ENCODE measurements at places on chromosomes 7 and 10.

DNA sequence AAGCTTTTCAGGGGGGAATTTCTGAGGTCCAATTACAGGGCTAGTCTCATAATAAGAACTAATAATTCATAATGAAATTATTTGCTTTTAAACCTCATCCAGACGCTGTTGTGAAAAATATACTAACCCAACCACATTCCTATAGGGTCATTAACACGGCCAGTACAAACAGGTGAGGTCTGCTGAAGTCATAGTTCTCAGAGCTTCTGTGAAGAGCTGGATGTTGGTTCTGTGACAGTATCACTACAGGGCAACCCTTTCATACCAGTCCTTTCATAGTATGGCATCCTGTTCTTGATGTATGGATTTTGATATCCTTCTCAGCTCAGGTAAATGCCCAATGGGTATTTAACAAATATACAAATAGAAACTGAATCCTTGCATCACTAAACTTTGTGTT, 62.3 kb upstream of the FAM133B start:
- no peak for DNase-seq

GRCh38 chr7:117077658-117078057, 124.4 kb downstream of the ST7 start:
- DNase-seq: no peak

DNA sequence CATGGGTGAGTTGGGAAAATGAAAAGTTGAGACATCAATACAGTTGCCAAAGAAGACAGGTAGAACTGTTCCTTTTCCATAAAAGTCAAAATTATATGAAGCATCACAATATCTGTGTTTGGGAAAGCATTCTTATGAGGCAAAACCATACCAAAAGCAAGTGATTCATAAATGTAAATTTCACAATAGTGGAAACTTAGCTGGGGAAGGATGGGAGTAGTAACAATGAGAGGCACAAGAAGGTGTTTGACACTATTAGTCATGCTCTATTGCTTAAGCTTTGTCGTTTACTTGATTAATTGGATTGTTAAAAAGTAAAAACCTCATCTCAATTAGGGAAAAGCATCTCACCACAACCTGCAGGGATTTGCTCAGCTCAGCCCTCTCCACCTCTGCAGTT, 240.2 kb downstream of the C7orf25 start:
- no peak for DNase-seq

- no peak for DNase-seq
Measured at GRCh38 chr7:31850601-31851000, 163.6 kb downstream of the PPP1R17 start.

- no peak for DNase-seq
Measured at GRCh38 chr10:114375047-114375446, 29.3 kb downstream of the AFAP1L2 start.

DNA sequence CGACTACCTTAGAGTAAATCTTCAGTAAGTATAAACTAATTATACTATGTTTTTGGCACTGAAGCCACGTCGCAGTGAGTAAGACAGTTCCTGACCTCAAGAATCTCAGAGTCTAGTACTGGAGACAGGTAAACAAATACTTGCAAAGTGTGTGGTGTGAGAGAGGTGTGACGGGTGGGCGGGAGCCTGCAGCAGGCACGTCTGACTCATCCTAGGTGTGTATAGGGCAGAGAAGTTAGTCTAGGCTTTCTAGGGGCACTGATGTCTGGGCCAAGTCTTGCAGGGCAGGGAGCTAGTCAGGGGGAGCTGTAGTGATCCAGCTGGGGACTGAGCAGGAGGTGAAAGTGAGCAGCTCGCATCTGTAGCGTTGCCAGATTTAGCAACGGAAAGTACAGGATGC, 35.9 kb upstream of the SFTPD start:
- DNase-seq: no peak

GRCh38 chr10:97701438-97702069, 12.0 kb upstream of the MARVELD1 start:
- DNase-seq: no peak

- DNase-seq: no peak
Measured at GRCh38 chr7:102019461-102019860, 202.0 kb downstream of the CUX1 start.

GRCh38 chr7:123433665-123434064, 100.7 kb downstream of the IQUB start:
- DNase-seq: no peak

GRCh38 chr10:126110489-126111180, 214.3 kb downstream of the FANK1 start:
- no peak for DNase-seq

DNA sequence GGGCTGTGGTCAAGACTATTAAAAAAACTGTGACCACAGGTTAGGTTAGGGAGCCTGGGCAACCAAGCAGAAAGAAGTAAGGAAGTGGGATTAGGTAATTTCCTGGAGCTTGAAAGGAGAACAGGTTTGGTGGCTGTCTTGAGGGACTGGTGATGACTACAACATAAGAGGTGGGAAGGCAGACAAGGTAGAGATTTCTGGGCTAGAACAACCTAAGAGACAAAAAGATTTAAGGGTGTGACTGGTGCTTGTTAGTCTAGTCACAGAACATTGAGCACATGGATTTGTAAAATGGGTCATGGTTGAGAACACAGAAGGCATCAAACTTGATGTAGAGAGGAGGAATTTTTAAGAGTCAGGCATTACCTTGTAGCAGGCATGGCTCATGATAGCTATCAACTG, 123.7 kb upstream of the ASAH2 start:
- no peak for DNase-seq

GRCh38 chr10:91571671-91572070, 61.2 kb downstream of the PPP1R3C start:
- DNase-seq: no peak

DNA sequence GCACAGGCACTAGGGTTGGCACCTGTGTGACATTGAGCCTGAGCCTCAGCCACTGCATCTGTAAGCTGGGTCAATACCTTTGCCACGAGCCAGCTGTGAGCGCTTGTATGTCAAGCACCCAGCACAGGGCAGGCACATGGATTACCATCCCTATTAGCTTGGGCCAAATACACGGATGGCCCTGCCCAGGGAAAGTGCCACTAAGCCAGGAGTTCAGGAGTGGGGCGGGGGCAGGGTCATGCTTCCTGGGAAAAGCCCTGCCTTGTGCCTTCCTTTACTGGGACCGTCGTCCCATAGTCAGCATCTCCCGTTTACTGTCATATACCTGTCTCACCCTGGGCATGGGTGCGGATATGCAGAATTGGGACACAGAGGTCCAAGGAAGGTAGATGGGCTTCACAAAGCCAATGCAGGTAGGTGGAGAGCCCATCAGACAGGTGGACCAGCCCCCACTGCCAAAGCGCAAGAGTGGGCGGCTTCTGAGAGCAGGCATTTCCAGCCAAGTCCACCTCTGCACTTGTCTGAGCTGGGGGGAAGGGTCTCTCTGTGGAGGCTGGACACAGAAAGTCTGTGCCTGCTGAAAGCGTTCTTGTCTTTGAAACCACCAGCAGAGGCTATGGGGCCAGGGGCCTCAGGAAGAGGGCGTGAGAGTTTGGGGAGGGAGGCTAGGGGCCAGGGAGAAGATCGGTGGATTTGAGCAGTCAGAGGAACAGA, 72.6 kb downstream of the VWA2 start:
- DNase-seq: no peak

DNA sequence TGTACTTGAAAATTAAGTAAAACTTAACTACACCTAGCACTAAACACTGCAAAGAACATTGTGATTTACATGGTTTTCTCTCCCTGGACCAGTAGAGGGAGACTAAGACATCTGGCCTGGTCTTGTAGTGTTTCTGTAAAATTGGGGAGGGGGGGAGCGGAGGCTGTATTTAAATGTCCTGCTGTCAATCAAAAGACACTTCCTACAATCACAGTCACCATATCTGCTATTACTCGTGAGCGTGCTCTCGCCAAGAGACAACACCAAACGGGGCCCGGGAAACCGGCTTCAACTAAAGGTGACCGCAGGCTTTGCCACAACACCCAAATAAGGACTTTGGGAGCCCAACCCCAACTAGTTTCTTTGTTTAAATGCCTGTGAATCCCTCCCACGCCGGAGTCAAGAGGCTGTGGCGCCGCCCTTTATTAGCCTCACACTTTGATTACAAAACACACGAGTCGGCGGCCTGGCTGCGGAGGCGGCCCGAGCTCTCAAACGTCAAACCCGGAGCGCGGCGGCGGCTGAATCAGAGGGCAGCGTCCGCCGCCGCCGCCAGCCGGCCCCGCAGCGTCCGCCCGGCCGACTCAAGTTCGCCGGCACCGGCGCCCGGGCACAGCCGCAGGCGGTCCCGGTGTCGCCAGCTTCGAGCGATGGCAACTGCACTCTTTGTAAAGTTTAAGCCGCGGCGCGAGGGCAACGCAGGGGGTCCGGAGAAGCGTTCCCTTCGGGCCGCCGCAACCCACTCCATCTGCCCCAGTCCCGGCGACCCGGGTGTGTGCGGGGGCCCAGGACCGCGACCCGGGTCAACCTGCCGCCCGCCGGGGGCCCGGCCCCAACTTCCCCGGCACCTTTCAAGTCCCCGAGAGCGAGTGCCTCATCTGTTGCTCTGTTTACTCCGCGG, 1.3 kb downstream of the KDM7A start:
- peak; percentile 98 for DNase-seq

- DNase-seq: no peak
Measured at GRCh38 chr7:93620057-93620456, 45.5 kb upstream of the CALCR start.

DNA sequence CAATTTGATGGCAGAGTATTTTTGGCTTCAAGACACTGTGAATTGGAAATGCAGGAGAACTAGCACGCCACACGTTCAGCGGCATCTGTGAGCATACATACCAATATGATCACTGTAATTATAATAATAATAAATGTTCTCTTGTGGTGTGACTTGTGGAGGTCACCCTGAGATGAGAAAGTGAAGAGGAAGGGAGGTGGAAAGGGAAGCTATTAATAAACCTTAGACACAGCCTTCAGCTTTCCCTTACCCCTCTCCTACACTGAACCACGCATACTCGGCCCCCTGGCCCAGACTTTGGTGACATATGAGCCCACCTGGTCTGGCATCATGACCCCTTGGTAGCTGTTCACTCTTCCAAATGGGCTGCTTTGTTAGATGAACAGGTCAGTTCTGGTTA, 139.1 kb downstream of the SORCS3 start:
- DNase-seq: no peak

DNA sequence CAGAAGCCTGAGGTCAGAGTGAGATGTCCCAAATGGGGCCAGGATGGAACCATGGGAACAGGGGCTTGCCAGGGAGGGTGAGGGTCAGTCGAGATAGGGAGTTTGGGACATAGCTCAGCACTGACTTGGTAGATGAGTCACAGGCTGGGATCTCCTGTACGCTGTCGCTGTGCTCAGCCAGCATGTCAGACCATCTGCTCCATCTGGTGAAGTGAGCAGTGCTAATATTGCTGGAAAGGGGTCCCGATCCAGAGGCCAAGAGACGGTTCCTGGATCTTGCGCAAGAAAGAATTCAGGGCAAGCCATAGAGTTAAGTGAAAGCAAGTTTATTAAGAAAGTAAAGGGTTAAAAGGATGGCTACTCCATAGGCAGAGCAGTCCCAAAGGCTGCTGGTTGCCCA, 505.6 kb downstream of the GALNT17 start:
- no peak for DNase-seq

DNA sequence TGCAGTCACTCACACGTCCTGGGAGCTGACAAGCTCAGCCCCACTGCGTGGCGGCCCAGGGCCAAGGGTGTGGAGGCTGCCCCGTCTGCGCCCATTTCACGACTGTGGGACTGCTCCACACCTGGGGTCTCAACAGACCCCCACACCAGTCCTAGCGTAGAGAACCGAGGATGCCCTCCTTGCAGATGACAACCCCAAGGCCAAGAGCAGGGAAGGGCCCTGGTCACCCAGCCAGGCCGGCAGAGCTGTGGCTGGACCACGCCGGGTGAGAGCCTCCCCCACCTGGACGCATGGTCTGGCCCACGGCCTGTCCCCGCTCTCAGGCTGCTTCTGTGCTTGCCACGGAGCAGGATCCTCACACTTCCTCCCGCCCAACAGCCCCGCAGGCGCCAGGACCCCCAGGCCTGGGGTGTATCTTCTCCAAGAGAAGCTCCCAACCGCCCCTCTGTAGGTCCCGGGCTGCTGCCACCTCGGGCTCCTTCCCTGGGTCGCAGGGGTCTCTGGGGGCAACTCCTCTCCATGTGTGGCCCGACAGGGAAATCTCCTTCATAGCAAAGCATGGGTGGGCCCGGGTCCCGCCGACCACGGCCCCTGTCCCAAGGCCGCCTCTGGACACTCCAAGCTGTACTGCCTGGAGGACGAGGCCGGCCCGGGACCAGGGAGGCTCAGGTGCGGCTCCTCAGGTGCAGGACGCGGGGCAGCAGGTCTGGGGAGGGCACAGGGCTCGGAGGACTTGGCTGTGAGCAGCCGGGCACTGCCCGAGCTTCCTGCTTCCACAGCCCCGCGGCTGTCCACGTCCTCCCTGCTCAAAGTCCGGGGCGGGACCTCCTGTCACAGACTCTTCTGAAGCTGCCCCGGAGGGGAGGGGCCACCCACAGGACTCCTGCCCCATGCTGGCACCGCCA, 88.8 kb downstream of the FOXL3 start:
- peak; percentile 73 for DNase-seq
